ENCODE measurements at places on chromosomes 5 and 9.
A peak's percentile ranks its signal among the peaks of the same experiment; 100 is the strongest.

DNA sequence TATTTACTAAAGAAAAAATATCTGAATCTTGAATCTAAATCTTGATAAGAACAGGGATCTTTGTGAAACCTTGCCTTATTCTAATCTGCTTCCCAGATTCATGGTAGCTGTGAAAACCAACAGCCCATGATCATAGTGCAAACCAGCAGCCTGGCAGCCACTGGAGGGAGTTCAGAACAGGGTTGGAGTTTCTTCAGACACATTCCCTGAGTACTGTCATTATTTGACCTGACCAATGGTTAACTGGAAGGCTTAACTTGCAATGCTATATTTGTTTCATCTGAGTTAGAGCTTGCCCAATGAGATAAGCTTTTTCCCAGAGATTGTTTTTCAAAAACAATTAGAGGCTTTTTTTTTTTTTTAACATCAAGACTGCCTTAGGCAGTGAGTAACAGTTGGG, 47.8 kb downstream of the LOX start:
- DNase-seq, result no peak

DNA sequence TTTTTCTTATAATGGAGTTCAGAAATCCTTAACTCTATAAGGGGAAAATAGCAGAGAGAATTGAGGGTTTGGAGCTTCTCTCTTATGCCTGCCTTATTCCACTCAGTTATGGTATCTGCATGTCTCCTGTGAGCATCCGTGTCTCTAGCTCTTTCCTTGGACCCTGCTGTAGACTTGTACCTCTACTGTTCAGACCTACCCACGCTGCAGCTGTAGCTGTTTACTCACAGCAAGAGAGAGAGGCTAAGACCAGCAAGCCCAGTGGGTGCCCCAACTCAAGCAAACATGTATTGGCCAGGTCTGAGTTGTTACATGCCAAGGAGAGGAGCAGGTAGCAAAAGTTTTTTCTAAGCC, 7.1 kb upstream of the PCSK1 start:
- DNase-seq, result no peak

DNA sequence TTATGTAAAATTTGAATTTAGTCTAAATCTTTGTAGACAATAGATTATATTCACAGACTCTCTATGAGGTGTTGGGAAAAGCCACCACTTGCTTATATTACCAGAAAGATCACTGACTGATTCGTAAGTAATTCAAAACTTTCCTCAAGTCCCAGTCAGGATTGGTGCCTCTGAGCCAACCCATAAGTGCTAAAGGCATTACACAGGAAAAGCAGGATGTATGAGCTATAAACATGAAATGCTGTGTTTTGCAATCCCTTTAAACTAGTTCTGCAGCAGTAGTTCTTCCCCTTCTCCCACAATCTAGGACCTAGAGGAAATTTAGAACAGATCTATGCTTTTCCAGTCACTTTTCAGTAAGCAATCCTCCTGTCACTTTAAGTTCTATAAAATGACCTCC, 48.0 kb downstream of the SHLD3 start:
- no peak for DNase-seq

DNA sequence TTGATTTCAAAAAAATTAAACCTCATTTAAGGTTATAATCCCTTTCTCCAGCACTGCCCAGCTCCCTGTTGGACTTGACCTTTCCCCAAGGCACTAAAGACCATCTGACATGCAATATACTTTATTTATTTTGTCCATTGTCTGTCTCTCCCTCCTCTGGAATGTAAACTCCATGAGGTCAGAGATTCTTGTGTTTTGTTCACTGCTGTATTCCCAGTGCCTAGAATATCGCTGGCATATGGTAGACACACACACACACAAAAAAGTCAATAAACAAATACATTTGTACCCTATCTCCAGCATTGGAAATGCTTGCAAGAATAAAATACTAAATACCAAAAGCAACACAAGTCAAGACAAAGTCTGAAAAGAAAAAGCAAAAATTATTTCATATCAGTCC, 17.3 kb upstream of the ARSB start:
- DNase-seq, result no peak

- DNase-seq, result no peak
Measured at GRCh38 chr9:33153666-33154065, 13.5 kb downstream of the B4GALT1 start.

- no peak for DNase-seq
Measured at GRCh38 chr5:79529110-79529509, 15.2 kb upstream of the HOMER1 start.

DNA sequence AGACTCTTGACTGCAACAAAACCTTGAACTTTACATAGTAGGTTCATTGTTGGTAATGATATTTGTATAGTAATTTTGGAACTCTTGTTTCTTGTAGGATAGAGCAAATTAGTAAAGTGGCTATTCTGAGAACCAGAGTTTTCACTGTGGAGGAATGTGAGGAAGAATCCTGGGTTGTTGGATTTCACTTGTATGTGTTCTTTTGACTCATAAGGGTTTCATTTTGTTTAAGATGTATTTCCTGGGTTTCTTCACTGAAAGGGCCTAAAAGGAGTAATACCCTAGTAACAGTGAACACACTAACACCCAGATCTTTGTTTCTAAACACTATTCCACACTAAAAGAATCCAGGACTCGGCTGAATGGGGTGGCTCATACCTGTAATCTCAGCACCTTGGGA, 20.1 kb downstream of the TTC1 start:
- no peak for DNase-seq

- no peak for DNase-seq
Measured at GRCh38 chr9:112144807-112145206, 30.3 kb downstream of the SUSD1 start.

DNA sequence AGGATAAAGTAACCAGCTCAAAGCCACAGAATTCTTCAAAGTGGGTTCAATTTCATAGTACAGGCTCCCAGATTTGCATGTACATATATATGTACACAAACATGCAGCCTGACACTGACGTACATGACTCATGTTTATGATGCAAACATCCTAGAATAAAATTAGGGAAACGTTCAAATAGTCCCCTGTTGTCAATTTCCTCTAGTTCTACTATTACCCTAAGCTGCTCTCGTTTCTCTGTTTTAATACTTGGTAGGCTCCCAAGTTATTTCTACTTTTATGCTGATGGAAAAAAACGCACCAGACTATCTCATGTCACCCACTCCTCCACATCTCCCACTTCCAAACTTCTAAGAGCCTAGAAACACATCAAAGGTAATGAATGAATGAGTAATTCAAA, 229.7 kb downstream of the EPB41L4A start:
- DNase-seq, result no peak

- no peak for DNase-seq
Measured at GRCh38 chr9:90299968-90300367, 342.7 kb downstream of the DIRAS2 start.

DNA sequence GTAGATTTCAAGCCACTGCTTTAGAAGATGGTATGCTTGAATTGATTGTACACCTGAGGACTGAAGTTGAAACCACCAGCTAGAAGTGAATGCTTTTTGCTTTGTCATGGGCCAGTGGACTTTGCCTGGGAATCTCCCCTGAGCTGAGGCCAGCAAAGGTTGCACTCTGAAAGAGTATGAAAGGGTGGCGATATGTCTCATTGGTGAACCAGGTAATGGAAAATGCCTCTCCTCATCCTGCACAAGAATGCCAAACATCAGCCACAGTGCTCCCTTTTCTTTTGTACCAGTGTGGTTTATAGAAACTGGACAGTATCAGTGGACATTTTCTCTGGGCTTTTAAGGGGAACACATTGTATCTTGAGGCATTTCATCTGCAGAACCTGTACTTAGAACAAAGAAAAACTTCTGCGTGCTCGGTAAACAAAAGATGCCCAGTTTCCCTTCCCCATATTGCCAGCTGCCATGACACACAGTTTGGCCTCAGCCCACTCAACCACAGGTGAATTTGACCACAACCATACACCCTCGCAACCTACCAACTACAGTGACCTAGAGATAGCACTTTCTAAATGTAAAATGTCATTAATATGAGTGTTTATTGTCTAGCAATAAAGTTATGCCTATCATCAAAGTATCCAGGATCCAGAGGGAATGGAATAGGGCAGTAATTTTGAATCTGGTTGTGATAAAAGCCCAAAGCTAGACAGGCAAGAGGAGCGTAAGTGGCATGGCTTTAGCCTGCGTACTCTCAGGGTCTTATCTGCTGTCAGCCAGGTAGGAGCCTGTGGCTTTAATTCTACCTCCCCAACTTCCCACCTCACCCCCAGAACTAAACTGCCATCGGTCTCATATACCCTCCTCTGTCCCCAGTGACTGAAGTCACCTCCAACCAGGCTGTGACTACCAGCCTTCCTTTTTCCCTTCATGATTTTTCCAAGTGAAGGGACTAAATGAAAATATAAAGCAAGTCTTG, 79.5 kb upstream of the LHFPL2 start:
- DNase-seq, result no peak

GRCh38 chr9:136858844-136859757, 7.0 kb downstream of the MAMDC4 start:
- DNase-seq, result peak; percentile 3

Measured in NCI-H2081 (cell line).